NCI-H774 (cell line): ENCODE measurements at places on chromosomes 6 and 20.

GRCh38 chr20:51469578-51470498 lies 72.7 kb downstream of the NFATC2 start:
- no peak for DNase-seq

DNA sequence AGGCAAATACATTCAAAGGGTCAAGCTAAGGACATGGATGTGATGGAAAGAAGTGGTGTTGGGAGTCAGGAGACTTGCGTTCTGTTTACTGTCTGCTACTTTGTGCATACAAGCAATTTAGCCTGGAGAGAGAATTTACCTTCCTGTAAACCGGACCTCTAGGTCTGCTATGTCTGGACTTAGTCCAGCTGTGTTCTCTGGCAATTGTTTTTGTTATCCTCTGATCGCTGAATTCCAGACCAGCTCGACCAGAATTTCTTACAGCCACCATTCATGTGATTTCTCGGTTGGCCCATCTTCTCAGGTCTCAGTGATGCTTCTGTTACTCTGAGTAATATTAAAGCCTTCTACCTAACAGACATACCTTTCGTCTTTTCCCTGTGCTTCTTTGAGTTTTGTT lies 75.2 kb downstream of the LRRC1 start:
- no peak for DNase-seq

DNA sequence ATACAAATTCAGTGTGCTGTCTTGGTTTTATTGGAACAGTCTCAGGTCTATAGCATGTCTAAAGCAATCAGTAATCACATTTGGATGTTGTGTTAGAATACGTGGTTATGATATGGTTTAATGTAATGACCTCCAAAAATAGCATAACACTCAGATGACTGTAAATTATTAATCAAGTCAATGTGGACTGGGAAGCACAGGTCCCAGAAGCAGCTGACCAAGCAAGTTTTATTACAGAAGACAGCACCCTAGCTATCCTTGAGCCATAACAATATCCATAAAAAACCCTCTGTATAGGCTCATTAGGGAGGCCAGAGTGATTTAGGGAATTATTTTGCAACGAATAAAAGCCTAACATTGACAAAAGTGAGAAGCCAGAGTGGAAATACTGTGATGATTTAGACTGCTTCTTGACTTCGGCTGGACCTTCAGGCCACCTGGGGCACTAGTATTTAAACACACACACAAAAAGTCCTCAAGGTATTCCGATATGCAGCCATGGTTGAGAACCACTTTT lies 66.9 kb downstream of the RSPH3 start:
- no peak for DNase-seq

GRCh38 chr20:55053389-55053788 lies 578.0 kb downstream of the DOK5 start:
- DNase-seq: no peak

GRCh38 chr20:44637522-44638372 lies 13.8 kb downstream of the ADA start:
- DNase-seq: no peak

DNA sequence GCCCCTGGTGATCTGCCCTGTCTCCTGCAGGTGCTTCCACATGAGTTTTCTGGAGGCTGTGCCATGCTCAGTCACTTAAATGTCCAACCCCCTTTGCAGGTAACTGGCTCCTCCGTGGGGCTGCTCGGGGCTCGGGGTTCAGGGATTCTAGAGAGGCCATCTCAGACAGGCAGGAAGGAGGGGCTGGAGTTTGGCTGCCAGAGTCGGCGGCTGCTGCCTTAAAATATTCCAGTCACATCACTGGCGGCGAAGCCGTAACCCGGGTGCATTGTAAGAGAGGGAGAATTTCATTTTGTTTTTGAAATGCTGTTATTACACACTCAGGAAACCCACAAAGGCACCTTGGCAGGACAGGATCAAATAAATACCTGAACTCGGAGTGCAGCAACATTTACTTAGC lies 212.9 kb upstream of the PMEPA1 start:
- no peak for DNase-seq
